ENCODE measurements at places on chromosomes 13 and 19. TPM values are rescaled to one million over a fixed set of nuclear protein-coding genes. Genes with fewer than 3 reads are reported as not detected.

Gene ZNF433
- total RNA-seq = not detected

Gene ATP4B
- not detected for total RNA-seq

Gene IGFL2
- total RNA-seq = 0.23 TPM

Gene IGFL3
- total RNA-seq = not detected

GRCh38 chr13:27359199-27359821, 65.1 kb upstream of the GTF3A start:
- peaks cover 24% of the 10 kb centered on the region for H3K27me3 ChIP-seq
- H3K4me3 ChIP-seq = no peak overlapping the region
- no peaks in the 10 kb centered on the region for H3K36me3 ChIP-seq
- no peaks in the 10 kb centered on the region for H3K4me1 ChIP-seq
- peak; percentile 38 for DNase-seq
- no peak overlapping the region for H3K27ac ChIP-seq

- H3K4me3 ChIP-seq = peak overlapping the region; percentile 71
- DNase-seq = no peak
- H3K27me3 ChIP-seq = peaks cover 2% of the 10 kb centered on the region
Observed at GRCh38 chr19:55341595-55342531, 2.2 kb downstream of the KMT5C start.

DNA sequence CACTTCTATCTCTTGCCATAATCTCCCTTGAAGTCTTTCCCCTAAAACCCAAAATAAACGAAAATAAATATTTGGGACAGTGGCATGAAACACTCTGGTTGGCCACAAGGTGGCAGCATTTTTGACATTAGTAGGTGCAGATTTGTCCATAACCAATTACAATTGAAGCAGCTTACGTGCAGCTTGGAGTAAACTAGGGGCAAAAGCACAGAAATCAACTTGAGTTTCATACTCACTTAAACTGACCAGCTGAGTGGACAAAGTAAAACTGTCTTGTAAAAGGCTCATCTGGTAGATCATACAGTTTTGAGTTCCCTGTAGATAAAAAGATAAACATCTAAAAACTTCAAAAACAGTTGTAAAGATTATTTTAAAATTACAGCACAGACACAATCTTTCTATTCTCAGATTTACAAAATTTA, 18.8 kb downstream of the PDCD5 start:
- peaks cover 8% of the 10 kb centered on the region for H3K4me1 ChIP-seq
- no peak overlapping the region for H3K27ac ChIP-seq
- no peaks in the 10 kb centered on the region for H3K27me3 ChIP-seq
- DNase-seq = peak; percentile 21
- peaks cover 38% of the 10 kb centered on the region for H3K36me3 ChIP-seq

DNA sequence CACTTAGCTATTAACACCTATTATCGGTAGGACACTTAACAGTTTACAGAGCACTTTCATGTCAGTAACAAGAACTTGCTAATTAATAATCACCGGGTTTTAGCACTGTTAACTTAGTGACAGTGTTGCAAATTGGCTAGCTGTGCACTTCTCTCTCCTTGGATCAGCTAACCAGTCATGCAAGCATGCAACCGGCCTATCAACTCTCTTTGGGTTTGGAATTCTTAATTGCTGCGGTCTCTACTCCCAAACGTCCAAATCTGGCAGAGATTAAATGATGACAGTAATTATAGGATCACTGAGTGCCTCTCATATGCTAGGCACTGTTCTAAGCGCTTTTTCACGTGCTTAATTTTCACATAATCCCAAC, 1.2 kb downstream of the EPS15L1 start:
- H3K27ac ChIP-seq = peak overlapping the region; percentile 72
- no peak for DNase-seq
- peak overlapping the region; percentile 90 for H3K4me3 ChIP-seq
- H3K27me3 ChIP-seq = no peaks in the 10 kb centered on the region
- H3K36me3 ChIP-seq = peaks cover 6% of the 10 kb centered on the region

GRCh38 chr13:94335761-94336526, 143.5 kb downstream of the DCT start:
- H3K4me3 ChIP-seq = no peak overlapping the region
- peaks cover 4% of the 10 kb centered on the region for H3K36me3 ChIP-seq
- H3K4me1 ChIP-seq = peaks cover 2% of the 10 kb centered on the region
- peaks cover 25% of the 10 kb centered on the region for H3K27me3 ChIP-seq

DNA sequence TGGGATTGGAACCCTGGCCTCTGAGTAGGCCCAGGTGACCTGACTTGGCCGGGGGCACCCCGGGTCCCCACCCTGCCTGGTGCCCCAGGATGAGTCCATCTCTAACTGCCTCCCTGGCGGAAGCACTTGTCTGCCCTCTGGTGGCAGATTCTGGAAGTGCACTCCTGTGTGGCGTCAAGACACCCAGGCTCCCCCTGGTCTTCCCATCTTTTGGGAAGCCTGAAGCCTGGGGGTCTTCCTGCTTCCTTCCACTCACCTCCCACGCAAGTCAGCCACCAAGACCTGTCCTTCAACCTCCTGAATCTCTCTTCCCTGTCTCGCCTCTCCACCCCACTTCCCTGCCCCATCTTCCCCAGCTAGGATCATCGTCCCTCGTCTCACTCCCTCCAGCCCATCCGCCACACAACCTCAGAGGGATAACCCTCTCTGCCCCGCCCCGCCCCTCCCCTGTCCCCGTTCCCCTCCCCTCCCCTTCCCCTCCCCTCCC, 7.4 kb downstream of the RABAC1 start:
- DNase-seq = peak; percentile 75
- no peak overlapping the region for H3K27ac ChIP-seq
- no peaks in the 10 kb centered on the region for H3K27me3 ChIP-seq
- H3K36me3 ChIP-seq = peaks cover 3% of the 10 kb centered on the region

- H3K4me1 ChIP-seq = no peaks in the 10 kb centered on the region
- DNase-seq = no peak
- H3K36me3 ChIP-seq = no peaks in the 10 kb centered on the region
- no peak overlapping the region for H3K27ac ChIP-seq
Observed at GRCh38 chr13:111900390-111901131, 166.4 kb upstream of the SOX1 start.

DNA sequence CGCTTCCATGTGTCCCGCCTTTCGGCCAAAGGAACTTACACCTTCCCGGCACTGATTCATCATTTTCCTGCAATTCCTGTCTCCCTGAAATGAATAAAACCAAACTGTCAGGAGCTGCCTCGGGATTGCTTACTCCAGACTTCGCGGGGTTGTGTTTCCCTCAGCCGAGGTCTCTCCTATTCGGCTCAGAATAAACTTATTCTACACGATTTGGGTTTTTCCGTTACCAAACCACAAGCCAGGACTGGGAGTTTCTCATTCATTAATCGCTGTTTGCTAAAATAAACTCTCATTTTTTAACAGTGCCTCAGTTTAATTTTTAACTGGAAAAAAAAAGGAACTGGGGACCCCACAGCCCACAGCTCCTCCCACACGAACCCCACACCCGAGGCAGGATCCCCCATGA, 667 bp downstream of the ZNF878 start:
- peak overlapping the region; percentile 40 for H3K4me3 ChIP-seq
- DNase-seq = no peak
- H3K36me3 ChIP-seq = peaks cover 3% of the 10 kb centered on the region
- peaks cover 5% of the 10 kb centered on the region for H3K4me1 ChIP-seq
- peaks cover 3% of the 10 kb centered on the region for H3K27me3 ChIP-seq
- H3K27ac ChIP-seq = no peak overlapping the region

GRCh38 chr19:2208975-2209374, 27.2 kb downstream of the PLEKHJ1 start:
- H3K4me3 ChIP-seq = no peak overlapping the region
- no peak for DNase-seq
- no peaks in the 10 kb centered on the region for H3K27me3 ChIP-seq
- no peaks in the 10 kb centered on the region for H3K4me1 ChIP-seq

DNA sequence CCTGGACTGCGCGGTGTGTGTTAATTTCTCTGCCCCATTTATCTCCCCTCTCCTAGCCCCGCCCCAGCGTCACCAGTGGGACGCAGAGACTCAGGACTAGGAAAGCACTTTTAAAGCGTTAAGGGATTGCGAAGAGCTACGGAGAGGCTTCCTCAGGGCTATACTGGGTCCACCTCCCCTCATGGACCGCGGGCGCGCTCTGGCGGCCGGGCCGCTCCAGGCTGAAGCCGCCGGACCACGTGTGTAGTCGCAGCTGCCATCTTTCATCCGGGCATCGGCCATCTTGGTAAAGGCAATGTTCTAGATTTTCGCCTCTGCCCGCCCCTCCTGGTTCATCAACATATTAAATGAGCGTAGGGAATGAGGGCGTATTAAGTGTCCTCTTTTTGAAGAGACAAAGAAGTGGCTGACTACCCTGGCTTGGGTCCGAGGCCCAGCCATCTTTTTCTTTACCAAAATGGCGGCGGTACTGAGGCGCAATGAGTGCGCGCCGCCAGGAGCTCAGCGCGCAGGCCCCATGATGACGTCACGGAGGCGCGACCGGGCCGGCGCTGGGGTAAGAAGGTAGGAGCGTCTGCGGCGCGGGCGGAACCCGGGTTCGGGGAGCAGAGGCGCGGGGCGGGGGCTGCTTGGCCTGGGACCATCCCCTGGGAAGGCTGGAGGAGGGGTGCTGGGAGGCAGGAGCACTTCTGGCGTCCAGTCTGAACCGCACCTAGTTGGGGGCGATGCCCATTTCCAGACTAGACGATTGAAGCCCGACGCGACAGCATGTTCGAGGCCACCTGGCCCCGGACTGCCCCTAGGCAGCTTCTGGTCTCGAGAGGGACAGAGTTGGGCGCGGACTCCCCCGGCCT, at the start of gene CCDC124:
CCDC124 (plus strand) TSS at position 531 of the 854 bp plus-strand sequence. CDS start 3,406 bp downstream, outside the sequence.
- peaks cover 2% of the 10 kb centered on the region for H3K36me3 ChIP-seq
- peaks cover 21% of the 10 kb centered on the region for H3K4me1 ChIP-seq
- H3K4me3 ChIP-seq = peak within 1 kb of the TSS; percentile 87
- peak; percentile 89 for DNase-seq
- H3K27ac ChIP-seq = peak within 1 kb of the TSS; percentile 82

DNA sequence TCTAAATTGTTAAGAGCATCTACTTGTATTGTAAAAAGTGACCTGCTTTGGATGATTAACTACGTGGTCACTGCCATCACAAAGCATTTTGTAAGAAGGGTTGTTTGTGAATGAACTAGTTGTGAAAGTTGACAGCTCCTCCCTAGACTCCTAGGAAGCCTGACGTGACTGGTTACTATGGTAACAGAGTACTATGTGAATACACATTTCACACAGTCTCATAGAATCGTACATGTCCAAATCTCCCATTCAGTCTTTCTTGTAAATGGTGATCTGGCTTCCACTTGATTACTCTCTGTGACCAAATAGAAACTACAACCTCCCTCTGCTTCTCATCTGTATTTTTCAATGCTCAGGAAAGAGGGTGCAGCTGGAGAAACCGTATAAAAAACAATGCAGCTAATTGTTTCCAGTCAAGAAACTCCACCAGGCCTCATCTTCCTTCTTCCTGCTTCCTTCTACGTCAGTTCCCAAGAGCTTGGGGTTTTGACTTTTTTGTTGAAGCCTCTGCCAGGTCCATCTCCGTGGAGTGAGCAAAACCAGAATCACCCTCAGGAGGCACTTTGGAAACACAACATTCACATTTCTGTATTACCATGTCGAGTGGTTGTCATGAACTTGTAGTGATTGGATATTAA, 83.4 kb downstream of the GPC6 start:
- no peaks in the 10 kb centered on the region for H3K27me3 ChIP-seq
- no peaks in the 10 kb centered on the region for H3K4me1 ChIP-seq
- H3K27ac ChIP-seq = no peak overlapping the region
- DNase-seq = no peak
- H3K36me3 ChIP-seq = no peaks in the 10 kb centered on the region
- no peak overlapping the region for H3K4me3 ChIP-seq

GRCh38 chr13:109651854-109652253, 134.5 kb downstream of the IRS2 start:
- H3K27me3 ChIP-seq = no peaks in the 10 kb centered on the region
- no peak for DNase-seq
- H3K36me3 ChIP-seq = no peaks in the 10 kb centered on the region
- no peaks in the 10 kb centered on the region for H3K4me1 ChIP-seq
- H3K27ac ChIP-seq = no peak overlapping the region
- H3K4me3 ChIP-seq = no peak overlapping the region

DNA sequence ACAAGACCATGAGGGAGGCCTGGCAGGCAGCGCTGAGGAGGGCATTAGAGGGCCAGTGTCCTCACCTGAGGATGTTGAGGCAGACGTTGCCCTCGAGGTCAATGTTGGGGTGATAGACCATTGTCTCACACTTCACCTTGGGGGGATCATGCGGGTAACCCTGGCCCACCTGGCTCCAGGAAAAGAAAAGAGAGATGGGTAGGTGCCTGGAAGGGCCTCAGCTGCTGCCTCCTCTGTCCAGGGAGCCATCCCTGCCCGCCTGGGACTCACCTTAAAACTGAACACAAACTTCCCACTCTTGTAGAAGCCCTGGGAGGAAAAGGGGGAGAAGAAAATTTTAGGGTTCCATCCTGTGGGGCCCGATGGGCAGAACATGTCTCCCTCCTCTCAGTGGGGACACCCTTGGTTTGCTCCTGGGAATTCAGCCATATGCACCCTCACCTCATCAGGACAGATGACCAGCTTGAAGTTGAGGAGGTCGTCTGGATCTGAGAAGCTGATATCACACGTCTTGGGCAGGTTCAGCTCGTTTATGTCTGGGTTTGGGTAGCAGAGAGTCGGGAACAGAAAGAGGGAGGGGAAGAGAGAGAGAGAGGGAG, 1.7 kb downstream of the UBE2M start:
- H3K27ac ChIP-seq = peak overlapping the region; percentile 98
- H3K4me3 ChIP-seq = peak overlapping the region; percentile 96
- peaks cover 65% of the 10 kb centered on the region for H3K4me1 ChIP-seq
- peaks cover 1% of the 10 kb centered on the region for H3K27me3 ChIP-seq

DNA sequence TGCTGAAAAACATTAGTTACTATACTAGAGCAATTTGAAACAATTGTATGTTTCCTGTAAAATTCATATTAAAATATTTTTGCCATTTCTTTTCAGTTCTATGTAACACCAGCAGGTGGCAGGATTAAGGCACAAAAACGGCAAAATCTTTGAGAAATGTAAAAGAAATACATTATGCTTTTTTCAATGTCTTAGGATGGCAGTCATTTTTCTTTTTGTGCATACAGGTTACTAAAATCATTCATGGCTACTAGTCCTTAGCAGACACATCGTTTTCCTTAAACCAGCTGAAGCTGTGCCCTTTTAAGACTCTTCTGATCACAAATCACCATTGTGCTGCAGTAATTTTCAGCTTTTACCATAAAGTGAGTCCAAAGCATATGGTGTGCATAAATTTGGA, 800.7 kb upstream of the SLITRK5 start:
- DNase-seq = no peak
- H3K4me1 ChIP-seq = no peaks in the 10 kb centered on the region
- H3K27ac ChIP-seq = no peak overlapping the region

GRCh38 chr13:59447846-59448620, 715.7 kb downstream of the DIAPH3 start:
- no peak for DNase-seq
- H3K27ac ChIP-seq = no peak overlapping the region
- no peak overlapping the region for H3K4me3 ChIP-seq
- H3K27me3 ChIP-seq = peaks cover 2% of the 10 kb centered on the region

DNA sequence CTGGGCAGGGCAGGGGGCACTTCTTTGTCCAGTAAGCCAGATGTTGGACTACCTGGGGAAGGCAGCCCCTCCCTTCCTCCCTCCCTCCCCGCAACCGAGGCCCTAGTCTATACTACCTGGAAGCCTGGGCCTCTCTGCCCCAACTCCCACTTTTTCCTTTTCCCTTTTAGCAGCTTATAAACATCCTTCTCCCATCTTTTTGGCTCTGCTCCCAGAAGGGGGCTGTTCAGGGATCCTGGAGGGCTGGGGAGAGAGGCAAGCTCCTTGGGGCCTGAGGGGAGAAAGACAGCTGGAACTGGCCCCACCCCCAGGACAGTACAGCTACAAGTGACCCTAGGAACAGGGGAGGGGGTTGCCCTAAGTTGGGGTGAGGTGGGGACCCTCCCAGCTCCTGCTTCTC, 44.9 kb downstream of the LYL1 start:
- no peak for DNase-seq
- H3K4me1 ChIP-seq = peaks cover 6% of the 10 kb centered on the region
- no peaks in the 10 kb centered on the region for H3K36me3 ChIP-seq
- H3K27me3 ChIP-seq = peaks cover 17% of the 10 kb centered on the region
- H3K4me3 ChIP-seq = no peak overlapping the region

All from activated T-helper 1 cell treated with anti-CD3 and anti-CD28 coated beads, Interleukin-12 subunit alpha, Interleukin-12 subunit beta, Interleukin-2, Interleukin-4 antibody, amounts not matched to agents 30 ng/mL and 10 ng/mL and 1 ng/mL, durations not matched to agents 14 hours and 24 hours and 36 hours (primary cell).